ENCODE measurements at places on chromosomes 6 and 20.

DNA sequence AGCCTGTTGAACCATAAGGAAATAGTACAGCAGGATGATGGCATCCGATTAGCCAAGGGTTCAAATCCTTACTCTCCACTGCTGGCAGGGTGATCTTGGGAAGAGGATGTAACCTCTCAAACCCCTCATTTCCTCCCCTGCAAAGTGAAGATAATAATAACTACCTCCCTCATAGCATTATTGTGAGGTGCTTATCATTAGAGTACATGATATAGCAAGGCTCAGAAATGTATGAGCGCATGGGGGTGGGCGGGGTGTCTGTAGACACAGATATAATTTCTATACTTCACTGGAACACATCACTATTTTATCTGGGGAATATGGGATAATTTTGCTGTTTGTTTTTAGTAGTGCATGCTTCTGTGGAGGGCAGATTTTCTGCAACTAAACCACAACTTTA, 89.8 kb upstream of the LAMP5 start:
- H3K4me3 ChIP-seq = no peak overlapping the region
- DNase-seq = no peak
- H3K36me3 ChIP-seq = no peaks in the 10 kb centered on the region
- no peaks in the 10 kb centered on the region for H3K27me3 ChIP-seq
- H3K4me1 ChIP-seq = no peaks in the 10 kb centered on the region

DNA sequence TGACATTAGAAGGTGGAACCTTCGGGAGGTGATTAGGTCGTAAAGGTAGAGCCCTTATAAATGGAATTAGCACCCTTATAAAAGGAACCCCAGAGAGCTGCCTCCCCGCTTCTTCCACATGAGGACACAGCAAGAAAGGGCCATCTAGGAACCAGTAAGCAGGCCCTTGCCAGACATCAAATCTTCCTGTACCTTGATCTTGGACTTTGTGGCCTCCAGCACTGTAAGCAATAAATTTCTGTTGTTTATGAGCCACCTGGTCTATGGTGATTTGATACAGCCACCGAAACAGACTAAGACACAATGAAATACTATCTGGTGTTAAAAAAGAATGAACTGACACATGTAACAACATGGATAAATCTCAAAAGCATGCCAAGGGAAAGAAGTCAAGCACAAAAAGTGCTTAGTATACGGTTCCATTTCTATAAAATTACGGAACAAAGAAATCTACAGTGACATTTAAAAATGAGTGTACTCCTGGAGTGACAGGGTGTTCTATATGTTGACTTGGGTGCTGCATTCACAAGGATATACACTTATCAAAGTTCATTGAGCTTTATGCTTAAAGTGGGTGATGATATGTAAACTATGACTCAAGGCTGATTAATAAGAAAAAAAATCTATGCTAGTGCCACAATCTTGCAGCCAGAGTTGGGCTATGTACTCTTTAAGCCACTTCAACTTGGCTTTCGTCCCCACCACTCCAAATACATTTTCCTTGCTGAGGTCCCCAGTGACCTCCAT, 18.4 kb downstream of the SERPINB1 start:
- no peaks in the 10 kb centered on the region for H3K27me3 ChIP-seq
- peaks cover 7% of the 10 kb centered on the region for H3K4me1 ChIP-seq
- DNase-seq = no peak
- H3K36me3 ChIP-seq = no peaks in the 10 kb centered on the region

- no peaks in the 10 kb centered on the region for H3K4me1 ChIP-seq
- no peak overlapping the region for H3K27ac ChIP-seq
- no peak overlapping the region for H3K4me3 ChIP-seq
- no peaks in the 10 kb centered on the region for H3K36me3 ChIP-seq
- no peaks in the 10 kb centered on the region for H3K27me3 ChIP-seq
- DNase-seq = no peak
Observed at GRCh38 chr6:76682842-76683241, 610.4 kb upstream of the IMPG1 start.

DNA sequence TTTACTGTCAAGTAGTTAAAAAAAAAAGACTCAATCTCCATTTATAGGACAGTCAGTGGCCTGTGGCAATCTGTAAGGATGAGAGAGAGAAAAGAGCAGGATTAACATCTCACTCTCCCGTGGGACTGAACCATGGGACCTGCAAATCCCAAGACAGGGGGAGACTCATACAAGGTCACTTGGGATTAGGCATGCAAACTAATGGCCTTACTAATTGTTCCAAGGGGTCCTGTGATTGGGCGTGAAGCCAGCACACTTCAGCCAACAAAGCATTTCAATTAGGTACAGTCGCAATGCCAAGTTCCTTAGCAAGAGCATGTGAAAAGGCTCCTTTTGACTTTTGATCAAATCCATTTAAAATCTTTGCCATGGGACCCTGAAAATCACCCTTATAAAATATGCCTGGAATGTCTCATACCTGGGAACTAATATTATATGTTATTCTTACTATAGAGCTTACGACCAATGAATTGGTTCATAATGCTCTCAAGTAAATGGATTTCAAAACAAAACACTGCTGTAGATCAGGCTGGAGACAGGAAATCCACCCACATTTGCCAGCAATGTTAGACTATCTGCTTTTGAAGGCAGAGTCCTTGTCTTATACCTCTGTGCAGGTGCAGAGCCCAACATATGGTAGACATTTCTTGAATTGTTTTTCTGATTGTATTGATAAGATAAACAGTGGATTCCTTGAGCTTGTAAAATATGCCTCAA, 412.5 kb downstream of the GJA1 start:
- no peaks in the 10 kb centered on the region for H3K36me3 ChIP-seq
- no peak for DNase-seq
- H3K4me1 ChIP-seq = no peaks in the 10 kb centered on the region
- H3K27ac ChIP-seq = no peak overlapping the region

GRCh38 chr20:235891-236290, 8.8 kb downstream of the DEFB129 start:
- H3K36me3 ChIP-seq = no peaks in the 10 kb centered on the region
- no peak for DNase-seq
- H3K4me3 ChIP-seq = no peak overlapping the region
- H3K27ac ChIP-seq = no peak overlapping the region

DNA sequence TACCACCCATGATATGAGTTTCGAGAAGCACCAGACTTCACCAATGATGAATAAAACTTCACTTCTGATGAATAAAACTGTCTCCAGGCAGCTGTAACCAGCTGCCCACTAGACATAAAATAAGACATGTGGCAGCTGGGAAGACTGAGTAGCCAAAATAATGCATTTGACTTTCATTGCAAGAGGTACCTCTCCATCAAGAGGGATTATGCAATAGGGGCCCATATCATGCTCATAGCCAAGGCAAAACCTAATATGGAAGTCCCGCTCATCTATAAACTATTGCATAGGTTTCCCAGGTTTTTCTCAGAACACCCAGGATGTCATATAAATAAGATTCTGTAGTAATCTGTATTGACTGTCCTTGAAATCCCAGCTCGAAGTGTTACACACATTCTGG, 155.5 kb downstream of the SIM1 start:
- H3K4me3 ChIP-seq = no peak overlapping the region
- no peaks in the 10 kb centered on the region for H3K36me3 ChIP-seq
- DNase-seq = no peak
- no peak overlapping the region for H3K27ac ChIP-seq
- peaks cover 4% of the 10 kb centered on the region for H3K27me3 ChIP-seq
- no peaks in the 10 kb centered on the region for H3K4me1 ChIP-seq

- no peak for DNase-seq
- H3K27ac ChIP-seq = no peak overlapping the region
- H3K4me1 ChIP-seq = no peaks in the 10 kb centered on the region
- H3K4me3 ChIP-seq = no peak overlapping the region
- H3K36me3 ChIP-seq = no peaks in the 10 kb centered on the region
Observed at GRCh38 chr20:11847827-11848226, 69.9 kb upstream of the BTBD3 start.

DNA sequence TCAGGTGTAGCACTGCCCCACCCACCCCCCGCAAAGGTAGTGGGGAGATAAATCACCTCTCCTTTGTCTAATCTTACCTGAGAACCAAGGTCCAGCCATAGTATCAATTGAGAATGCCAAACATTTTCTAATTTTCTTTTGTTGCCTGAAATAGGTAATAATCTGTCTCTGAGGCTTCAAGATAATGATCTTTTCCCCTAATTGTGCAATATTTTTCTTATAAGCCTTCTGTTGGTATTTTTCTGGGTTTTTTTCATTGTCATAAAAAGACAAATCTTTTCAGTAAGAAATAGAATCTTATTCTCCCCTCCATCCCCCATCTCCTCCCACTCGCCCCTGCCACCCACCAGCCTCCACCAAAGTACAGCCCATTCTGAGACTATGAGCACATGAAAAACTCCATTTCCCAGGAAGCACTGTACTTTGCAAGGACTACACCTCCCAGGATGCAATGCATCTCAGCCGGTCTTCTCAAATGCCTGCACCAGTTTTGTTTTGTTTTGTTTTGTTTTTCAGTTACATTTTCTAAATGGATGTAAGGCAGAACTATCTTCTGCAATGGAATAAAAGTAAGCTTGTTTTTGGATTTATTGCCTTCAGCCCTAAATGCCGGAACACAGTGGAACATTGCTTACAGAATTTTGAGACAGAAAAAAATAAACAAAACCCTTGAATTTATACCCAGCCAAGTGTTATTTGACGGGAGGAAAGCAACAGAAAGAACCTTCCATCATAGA, 268.0 kb downstream of the TFAP2A start:
- DNase-seq = no peak
- H3K4me1 ChIP-seq = no peaks in the 10 kb centered on the region
- H3K27me3 ChIP-seq = no peaks in the 10 kb centered on the region
- no peaks in the 10 kb centered on the region for H3K36me3 ChIP-seq

DNA sequence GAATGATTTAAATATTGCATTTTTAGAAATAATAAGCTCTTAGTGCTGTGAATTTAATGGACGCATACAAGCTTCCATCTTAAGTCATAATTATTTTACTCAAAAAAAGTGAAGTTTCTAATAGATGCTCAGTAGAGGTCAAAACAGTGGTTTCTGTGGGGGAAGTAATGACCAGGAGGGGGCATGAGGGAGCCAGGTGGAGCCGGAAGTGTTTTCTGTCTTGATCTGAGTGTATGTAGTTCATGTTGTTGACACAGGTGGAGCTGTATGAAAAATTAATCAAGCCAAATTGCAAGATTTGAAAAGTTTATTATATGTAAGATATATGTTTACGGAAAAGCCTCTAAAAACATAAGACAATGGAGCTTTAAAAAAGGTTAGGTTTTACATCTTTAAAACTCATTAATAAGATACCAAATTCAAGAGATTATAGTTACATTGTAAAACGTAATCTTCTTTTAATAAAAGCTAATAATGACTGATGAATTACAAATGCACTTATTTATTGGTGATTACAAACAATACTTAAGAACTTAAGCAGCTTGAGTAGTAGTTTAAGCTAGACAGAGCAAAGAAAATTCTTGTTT, 68.0 kb downstream of the PLAGL1 start:
- peaks cover 4% of the 10 kb centered on the region for H3K4me1 ChIP-seq
- DNase-seq = peak; percentile 57
- H3K4me3 ChIP-seq = no peak overlapping the region
- no peak overlapping the region for H3K27ac ChIP-seq
- H3K27me3 ChIP-seq = no peaks in the 10 kb centered on the region

DNA sequence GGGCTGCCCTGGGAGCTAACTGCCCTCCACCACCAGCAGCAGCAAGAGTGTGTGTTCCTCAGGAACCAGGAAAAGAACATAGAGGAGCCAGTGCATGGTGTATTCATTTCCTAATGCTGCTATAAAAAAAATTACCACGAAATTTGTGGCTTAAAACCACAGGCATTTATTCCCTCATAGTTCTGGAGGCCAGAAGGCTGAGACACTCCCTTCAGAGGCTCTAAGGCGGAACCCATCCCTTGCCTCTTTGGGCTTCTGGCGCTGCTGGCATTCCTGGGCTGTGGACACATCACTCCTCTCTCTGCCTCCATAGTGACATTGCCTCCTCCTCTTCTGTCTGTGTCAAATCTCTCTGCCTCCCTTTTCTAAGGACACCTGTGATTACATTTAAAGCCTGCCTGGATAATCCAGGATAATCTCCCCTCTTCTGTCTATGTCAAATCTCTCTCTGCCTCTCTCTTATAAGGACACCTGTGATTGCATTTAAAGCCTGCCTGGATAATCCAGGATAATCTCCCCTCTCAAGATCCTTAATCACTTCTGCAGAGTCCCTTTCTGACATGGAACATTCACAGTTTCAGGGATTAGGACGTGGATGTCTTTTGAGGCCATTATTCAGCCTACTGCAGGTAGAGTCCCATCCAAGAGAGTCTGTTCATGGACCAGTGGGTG, 54.7 kb downstream of the NDUFAF5 start:
- no peak overlapping the region for H3K4me3 ChIP-seq
- H3K27me3 ChIP-seq = peaks cover 8% of the 10 kb centered on the region

GRCh38 chr20:46057856-46058598, 29.0 kb downstream of the SLC12A5 start:
- peak overlapping the region; percentile 38 for H3K4me3 ChIP-seq
- H3K36me3 ChIP-seq = peaks cover 29% of the 10 kb centered on the region
- DNase-seq = no peak

DNA sequence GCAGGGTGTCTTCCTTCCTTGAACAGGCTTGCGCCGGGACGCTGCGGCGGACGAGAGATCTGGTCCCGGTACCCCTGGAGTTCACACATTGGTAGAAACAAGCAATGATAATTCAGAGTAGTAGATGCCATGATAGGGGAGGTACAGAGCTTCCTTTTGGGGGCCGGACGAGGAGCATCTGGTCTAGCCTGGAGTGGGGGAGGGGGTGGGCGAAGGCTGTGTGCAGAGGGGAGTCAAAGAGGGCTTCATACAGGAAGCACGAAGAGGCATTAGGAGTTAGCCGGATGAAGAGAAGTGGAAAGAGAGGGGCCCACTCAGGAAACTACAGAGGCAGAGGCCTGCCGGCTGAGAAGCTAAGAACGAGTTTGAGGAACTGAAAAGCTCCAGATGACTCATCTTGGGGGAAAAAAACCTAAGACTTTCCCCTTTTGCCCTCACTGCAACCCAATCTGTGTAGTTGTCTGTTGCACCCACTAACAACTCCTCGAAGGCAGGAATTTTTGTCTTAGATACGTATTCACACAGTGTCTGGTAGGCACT, 611 bp downstream of the CNPY3 start:
- peaks cover 28% of the 10 kb centered on the region for H3K36me3 ChIP-seq
- peak overlapping the region; percentile 99 for H3K4me3 ChIP-seq
- H3K27me3 ChIP-seq = no peaks in the 10 kb centered on the region
- peaks cover 58% of the 10 kb centered on the region for H3K4me1 ChIP-seq
- peak; percentile 70 for DNase-seq

GRCh38 chr6:1592852-1593251, 16.9 kb upstream of the FOXC1 start:
- no peaks in the 10 kb centered on the region for H3K36me3 ChIP-seq
- no peak for DNase-seq
- no peak overlapping the region for H3K27ac ChIP-seq
- peaks cover 35% of the 10 kb centered on the region for H3K27me3 ChIP-seq

DNA sequence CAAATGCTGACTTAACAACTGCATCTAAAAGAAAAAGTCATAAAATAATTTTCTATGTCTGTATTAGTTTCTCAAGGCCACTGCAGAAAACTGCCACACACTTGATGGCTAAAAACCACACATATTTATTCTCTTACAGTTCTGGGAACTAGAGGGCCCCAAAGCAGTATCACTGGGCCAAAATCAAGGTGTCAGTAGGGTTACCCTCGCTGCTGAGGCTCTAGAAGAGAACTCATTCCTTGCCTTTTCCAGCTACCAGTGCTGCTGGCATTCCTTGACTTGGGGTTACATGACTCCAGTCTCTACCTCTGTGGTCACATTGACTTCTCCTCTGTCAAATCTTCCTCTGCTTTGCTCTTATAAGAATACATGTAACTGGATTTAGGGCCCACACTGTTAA, 124.6 kb upstream of the THEMIS start:
- H3K4me3 ChIP-seq = no peak overlapping the region
- no peak overlapping the region for H3K27ac ChIP-seq
- no peaks in the 10 kb centered on the region for H3K27me3 ChIP-seq
- H3K36me3 ChIP-seq = no peaks in the 10 kb centered on the region
- peaks cover 24% of the 10 kb centered on the region for H3K4me1 ChIP-seq

Data from activated naive CD8-positive, alpha-beta T cell treated with anti-CD3 and anti-CD28 coated beads, Interleukin-2, amount 50 U/mL, for 24 hours (primary cell).